GM04503 (cell line): ENCODE measurements at places on chromosomes 13 and 19.

DNA sequence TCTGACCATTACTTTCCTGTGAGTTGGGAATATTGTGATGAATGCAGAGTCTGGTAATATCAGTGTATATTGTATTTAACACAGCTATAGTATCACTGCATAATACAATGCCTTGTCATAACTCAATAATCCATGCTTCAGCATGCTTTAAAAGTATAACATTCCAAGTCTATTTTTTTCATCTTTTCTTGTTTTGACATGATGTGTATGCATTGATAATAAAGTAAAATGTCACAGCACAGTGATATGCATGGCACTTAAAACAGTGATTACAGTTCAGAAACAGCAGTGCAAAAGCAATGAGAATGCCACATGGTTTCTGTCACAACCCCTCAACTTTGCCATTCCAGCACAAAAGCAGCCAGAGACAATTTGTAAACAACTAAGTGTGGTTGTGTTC, 17.8 kb downstream of the KATNAL1 start:
- no peak for DNase-seq

DNA sequence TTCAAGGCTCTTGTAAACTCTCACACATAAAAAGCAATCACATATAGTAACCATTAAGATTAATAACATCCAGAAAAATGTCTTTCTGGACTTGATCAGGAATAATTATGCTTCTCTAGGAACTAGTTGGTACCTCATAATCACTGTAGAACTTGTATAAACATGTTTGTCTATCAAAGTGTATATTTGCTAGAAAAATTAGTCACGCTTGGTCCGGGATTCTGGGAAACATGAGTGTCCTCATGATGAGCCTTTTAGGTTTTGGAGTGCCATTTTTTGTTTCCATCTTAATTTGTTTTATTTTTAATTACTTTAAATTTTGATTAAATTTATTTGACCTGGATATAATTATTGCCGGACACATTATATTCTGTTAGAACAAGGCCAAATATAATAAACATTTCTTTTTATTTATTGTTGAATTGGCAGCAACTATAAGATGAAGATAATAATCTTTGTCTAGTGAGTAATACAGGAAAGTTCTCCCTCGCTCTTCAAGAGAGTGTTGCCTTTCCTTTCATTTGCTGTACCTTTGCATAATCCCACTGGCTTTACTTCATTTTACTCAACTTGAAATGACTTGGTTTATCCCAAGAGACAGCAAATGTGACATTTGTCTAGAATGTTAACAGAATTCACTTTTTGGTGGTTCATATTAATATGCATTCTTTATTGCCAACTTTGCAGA, 207.0 kb downstream of the NALCN start:
- DNase-seq = no peak

GRCh38 chr19:3084943-3085342, 9.2 kb upstream of the GNA11 start:
- DNase-seq = no peak

GRCh38 chr19:9370738-9371619, 8.2 kb downstream of the ZNF177 start:
- no peak for DNase-seq

DNA sequence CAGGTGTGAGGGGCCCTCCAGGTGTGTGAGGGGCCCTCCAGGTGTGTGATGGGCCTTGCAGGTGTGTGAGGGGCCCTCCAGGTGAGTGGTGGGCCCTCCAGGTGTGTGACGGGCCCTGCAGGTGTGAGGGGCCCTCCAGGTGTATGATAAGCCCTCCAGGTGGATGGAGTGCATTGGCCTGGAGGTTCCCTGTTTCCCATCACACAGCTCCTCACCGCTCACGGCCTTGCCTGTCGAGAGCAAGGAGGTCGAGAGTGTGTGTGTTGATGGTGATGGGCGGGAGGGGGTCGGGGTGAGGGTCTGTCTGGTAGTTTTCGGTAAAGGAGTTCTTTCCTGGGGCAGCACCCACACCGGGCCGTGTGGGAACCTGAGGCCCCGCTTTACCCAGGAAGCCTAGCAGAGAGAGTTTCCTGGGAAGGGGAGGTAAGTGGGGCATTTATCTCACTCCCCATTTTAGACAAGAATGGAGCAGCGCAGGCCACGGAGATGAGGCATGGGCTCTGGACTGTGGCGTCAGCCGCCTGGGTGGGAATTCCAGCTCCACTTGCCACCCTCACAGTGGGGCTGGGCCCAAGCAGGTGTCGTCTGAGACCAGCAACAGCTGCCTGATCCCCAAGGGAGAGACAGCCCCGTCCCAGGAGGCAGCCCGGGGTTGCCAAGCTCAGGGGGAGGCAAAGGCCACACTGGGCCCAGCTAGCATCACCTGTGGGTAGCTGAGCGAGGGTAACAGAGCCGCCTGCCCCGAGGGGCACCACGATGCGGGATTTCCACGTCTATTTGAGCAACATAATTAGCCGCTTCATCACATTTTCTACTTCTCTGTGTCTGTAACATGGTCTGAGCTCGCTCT, 10.9 kb upstream of the GAS6 start:
- DNase-seq = no peak

GRCh38 chr19:1125601-1126467, 22.0 kb downstream of the GPX4 start:
- no peak for DNase-seq

- DNase-seq = no peak
These were observed 606 bp downstream of the PRDX2 start for GRCh38 chr19:12800923-12801465.

- DNase-seq = no peak
These were observed 801 bp downstream of the QTRT1 start for GRCh38 chr19:10701955-10702525.

DNA sequence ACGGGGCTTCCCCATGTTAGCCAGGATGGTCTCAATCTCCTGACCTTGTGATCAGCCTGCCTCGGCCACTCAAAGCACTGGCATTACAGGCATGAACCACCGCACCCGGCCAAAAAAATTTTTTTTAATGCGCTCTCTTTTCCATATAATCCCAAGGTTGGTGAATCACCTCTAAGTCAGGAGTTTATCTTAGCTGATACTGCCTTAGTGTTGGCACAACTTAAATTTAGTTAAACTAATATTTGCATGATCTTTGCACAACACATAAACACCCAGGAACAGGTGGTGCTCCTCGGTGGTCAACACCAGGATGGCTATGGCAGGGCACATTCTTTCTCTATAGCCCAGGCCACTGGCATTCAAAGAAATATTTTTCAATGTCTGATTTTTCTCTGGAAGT, 24.1 kb upstream of the PSG7 start:
- DNase-seq = no peak

DNA sequence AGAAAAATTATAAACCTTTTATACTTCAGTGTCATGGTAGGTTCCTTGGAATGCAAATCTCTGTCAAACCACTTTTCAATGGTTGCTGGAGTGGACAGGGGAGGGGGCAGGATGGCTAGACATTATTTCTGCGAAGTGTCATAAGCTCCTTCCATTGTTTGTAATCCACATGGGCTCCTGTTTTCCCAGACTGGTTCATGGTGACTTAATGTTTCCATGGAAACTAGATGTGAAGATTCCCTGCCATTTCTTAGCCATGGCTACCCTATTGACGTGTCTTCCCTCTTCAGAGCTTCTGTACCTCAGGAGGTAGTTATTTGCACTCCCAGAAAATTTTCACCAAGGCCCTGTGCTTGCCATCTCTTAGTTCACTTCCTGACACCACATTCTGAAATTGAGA, 95.3 kb downstream of the UFM1 start:
- no peak for DNase-seq

DNA sequence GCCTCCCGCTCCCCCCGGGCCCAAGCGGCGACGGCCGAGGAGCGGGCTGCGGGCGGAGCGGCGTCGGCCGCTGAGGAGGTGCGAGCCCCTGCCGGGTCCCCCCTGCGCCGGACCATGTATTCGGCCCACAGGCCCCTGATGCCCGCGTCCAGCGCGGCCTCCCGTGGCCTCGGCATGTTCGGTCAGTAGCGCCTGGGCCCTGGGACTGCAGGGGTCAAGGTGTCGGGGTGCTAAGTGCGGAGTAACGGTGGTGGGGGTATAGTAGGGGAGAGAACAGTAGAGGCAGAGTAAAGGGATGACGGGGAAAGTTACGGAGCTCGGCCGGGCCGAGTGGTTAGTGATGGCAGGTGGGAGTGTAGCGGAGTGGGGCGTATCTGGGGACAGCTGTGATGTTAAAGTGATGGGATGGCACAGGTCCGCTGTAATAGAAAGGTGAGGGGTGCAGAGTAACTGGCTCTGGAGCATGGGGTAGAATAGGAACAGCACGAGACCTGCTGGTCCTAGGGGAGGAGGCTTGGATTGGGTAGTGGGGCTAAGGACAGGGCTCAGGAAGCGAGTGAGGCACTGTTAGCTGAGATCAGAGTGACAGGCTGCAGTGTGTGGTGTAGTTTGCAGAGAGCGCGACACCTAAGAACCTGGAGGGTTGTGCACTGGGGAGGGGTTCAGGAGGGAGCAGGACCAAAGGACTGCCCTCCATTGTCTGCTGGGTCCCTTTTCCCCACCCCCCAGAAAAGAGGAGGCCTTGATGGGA, 15.7 kb downstream of the CIC start:
- DNase-seq = no peak

- DNase-seq = no peak
These were observed 2861.4 kb upstream of the PCDH20 start for GRCh38 chr13:64277097-64277496.

DNA sequence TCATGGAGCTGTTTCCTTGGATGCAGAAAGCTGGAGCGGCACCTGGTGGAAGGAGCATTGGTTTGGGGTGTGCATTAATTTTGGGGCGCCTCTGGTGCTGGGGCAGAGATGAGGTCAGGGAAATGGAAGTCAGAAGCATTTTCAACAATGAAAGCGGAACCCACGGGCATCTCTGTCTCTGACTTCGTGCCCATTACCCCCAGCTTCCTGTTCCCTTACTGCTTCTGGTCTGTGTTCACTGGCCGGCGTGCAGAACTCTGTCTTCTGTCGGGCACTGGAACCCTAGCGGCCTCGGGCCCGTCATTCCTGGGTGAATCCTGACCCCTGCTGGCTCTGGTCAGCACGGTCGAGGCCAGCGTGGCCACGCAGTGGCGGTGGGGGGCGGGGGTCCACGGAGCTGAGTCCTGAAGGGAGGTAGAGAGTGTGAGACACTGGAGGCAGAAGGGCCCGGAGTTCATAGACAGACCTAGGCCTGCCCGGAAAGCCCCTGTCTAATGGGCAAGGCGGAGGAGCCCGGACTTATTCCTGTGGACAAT, 7.9 kb upstream of the LINGO3 start:
- no peak for DNase-seq

DNA sequence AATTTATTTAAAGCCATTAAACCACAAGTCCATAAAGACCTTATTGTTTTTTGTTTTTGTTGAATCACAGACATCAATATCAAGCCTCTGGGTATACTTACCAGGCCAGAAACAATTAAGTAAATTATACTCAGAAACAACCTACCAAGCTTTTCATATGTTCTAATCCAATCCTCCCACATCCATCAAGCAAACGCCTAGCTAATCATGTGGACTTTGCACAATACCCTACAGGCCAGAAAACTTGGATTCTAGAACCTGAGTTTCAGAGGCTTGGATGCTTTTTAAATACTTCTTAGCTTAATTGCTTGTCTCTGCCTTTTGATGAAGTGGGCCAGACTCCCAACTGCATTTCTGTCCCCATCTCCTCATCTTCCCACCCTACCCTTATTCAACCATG, 39.9 kb downstream of the TGDS start:
- no peak for DNase-seq

GRCh38 chr19:28880735-28881401, 332.1 kb downstream of the UQCRFS1 start:
- no peak for DNase-seq

GRCh38 chr13:100140441-100140840, 51.5 kb downstream of the PCCA start:
- no peak for DNase-seq

DNA sequence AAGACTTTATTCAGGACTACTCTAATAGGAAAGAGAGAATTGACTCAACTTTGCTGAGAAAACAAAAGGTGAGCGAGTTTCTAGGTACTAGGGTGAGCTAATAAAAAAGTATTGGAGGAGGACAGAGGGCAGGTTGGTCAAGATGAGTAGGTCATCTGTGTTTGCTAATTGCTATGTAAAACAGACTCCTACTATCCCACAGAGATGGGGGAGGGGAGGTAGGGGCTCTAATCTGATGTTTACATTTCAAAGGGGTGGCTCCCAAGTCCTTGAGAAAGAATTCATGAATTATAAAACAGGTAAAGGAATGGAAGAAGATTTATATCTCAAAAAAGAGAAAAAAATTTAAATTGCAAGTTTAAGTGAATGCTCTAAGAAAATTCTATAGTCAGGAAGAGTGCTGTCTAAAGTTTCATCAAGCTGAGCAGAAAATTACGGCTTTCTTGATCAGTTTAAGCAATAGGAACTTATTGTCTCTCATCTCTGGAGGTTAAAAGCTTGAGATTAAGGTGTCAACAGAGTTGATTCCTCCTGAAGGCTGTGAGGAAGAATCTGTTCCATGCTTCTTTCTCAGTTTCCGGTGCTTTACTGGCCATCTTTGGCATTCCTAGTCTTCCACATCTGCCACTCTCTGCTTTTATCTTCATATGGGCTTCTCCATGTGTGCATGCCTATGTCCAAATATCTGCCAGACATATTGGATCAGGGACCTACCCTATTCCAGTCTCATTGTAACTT, 790.3 kb downstream of the SLITRK5 start:
- no peak for DNase-seq

DNA sequence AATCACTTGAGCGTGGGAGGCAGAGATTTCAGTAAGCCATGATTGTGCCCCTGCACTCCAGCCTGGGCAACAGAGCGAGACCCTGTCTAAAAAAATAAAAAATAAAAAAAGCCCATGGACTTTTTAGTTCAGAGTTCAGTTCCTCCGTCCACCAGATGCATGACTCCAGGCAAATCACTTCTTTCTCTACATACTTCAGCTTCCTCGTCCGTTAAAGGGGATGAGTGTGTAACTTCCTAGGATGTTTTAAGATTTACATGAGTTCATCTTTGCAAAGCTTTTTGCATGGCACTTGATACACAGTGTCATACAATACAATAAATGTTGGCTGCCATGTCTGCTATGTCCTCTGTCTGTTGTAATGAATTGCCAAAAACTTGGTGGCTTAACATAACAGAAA, 10.0 kb upstream of the FFAR2 start:
- DNase-seq = no peak

- peak; percentile 49 for DNase-seq
These were observed 2.7 kb upstream of the CAPNS1 start for GRCh38 chr19:36136964-36137686.

DNA sequence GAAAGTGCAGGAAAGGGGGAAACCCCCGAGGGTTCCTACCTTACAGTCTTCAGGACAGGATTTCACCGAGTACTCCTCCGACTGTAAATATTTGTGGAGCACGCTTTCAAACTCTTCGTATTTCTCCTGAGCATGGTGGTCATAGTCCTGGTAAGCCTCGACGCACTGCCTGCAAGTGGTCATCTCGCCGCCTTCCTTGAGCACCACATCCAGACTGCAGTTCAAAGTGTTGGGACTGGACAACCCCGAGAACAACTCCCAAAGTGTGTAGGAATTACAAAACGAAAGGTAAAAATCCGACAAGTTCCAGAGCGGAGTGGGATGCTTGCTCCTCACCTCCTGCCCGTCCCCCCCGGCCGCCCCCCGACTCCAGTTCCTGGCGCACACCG, 349.7 kb downstream of the LIG4 start:
- no peak for DNase-seq
